ENCODE measurements at places on chromosomes 7 and 10.

DNA sequence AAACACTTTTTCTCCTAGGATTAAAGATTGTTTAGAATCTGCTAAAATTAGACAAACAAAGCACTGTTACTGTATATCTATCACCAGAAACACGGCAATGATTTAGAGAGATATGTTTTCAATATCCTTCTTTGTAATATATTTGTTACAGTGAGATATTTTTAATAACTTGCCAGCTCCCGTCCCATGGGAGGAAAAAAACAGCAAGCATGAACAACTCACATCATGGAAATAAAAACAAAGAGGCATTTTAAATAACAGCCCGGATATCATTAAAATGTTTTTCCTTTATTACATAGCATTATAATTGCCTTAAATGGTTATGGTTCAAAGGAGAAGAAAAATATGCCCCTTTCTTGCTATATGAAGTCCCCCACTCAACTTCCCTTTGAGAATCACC, 272.1 kb downstream of the BMPER start:
- no peak for DNase-seq

GRCh38 chr7:30530373-30530772, 25.7 kb upstream of the GGCT start:
- no peak for DNase-seq

- DNase-seq = no peak
Observed at GRCh38 chr10:97919012-97919411, 69.4 kb downstream of the GOLGA7B start.

GRCh38 chr7:3138997-3139396, 95.3 kb upstream of the CARD11 start:
- DNase-seq = no peak

DNA sequence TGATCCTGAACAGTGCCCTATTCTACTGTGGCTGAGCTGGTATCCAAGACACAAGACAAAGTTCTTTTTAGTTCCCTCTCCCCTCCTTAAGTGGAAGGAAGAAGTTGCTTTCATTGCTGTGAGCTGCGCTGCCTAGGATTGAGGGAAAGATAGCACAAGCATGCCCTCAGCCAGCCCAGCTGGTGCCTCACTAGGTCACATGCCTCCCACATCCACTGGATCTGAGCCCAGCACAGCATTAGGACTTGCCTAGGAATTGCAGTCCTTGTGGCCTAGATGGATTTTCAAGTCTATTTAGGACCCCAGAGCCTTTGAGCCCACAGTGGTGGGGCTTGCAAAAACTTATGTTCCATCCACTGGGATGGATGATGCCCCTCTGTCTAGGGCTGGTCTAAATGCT, 214.2 kb downstream of the ZNF248 start:
- DNase-seq = no peak

DNA sequence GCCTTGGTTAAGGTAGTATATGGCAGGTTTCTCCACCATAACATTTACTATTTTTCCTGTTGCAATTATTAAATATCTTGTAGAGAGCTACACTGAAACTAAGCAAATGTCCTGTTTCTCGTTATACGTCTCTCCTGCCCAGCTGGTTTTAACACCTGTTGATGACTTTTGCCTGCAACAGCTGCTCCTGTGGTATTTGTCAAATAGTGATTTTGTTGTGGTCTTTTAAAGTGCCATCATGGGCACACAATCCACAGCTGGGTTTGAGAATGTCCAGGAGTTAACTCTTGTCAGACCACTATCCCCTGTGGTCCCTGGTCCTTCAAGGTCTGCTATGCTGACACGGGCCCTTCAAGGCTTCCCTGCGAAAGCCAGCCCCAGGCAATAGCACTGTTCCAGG, 24.9 kb upstream of the SEC61G start:
- DNase-seq = no peak

DNA sequence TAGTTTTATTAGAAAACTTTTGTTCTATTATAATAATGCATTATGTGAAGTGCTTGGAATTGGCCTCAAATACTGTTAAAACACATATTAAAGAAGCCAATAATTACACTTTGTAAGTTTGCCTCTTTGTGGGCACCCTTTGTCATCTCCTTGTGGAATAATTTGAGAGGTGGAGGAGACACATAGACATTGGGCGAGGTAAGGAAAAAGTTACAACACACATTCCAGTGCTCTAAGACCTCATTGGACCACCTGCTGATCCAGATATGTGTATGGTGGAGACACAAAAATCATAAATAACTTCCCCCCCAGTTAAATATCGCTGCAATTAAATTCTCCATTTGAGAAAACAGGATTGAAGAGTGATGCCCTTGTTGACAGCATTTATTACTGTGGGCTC, 511.8 kb downstream of the GFRA1 start:
- no peak for DNase-seq

DNA sequence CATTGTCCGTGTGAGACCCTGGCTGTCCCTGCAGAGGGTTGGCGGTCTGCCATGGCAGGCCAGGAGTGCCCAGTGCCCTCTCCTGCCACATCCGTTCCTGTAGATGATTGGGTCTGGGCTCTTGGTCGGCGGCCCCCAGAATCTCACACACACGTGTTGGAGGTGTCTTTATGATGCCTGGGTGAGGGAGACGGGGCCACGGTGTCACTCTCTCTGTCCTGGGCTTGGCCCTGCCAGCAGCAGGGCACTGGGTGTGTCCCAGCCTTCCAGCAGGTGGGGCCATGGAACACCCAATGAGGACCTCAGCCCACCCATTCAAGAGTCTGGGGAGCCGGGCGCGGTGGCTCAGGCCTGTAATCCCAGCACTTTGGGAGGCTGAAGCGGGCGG, 30.2 kb downstream of the UNC5B start:
- DNase-seq = no peak

DNA sequence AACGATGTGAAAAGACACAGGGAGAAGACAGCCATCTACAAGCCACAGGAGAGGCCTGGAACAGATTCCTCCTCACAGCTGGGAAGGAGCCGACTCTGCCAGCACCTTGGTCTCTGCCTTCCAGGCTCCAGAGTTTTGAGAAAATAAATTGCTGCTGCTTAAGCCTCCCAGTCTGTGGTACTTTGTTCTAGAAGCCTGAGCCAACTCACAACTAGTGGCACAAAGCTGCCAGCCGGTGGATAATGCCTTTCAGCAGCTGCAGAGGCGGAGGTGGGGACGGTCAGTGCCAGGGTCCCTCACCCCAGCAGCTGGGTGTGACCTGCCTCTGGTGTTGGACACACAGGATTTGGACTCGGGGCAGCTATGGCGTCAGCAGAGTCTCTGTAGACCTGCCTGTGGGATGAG, 255.4 kb upstream of the PITRM1 start:
- no peak for DNase-seq

- DNase-seq = no peak
Observed at GRCh38 chr7:115349635-115350034, 427.7 kb downstream of the MDFIC start.

DNA sequence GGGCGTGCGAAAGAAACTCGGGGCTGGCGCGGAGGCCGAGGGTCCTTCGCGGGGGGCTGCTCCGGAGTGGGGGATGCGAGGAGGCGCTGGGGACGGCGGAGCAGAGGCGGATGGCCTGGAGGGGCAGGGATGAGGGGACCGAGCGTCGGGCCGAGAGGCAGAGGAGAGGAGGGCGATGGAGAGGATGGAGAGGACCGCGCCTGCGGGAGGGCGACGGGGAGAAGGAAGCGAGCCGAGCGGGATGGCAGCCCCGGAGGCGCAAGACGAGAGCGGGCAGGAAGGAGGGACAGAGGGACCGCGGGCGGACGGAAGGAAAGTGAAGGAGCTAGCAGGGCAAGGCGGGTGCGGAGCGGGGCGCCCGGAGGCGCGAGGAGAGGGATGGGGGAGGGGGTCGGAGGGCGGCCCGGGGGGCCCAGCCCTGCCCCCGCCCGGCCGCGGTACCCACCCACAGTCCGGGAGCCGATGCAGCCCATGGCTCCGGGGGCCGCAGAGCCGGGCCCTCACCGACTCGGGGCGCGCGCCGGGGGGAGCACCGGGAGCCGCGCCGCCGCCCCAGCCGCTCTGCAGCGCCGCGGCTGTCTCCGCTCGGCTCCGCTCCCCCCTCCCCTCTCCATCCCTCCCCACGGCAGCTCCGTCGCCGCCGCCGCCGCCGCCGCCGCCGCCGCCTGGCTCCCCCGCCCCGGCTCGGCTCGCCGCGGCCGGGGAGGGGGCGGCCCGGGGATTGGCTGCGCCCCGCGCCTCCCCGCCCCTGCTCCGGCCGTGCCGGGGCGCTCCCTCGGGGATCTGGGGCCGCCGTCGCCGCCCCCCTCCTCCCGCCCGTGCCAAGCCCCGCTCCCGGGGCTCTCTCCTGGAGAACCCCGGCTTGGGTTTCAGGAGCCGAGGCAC, at the start of gene FAM131B:
Gene FAM131B, minus strand, starts transcription at position 583 of the 885 bp plus-strand sequence. Its CDS starts 110 bp downstream, at position 473.
- peak; percentile 57 for DNase-seq

GRCh38 chr10:128084364-128084763, 41.9 kb downstream of the MKI67 start:
- no peak for DNase-seq

DNA sequence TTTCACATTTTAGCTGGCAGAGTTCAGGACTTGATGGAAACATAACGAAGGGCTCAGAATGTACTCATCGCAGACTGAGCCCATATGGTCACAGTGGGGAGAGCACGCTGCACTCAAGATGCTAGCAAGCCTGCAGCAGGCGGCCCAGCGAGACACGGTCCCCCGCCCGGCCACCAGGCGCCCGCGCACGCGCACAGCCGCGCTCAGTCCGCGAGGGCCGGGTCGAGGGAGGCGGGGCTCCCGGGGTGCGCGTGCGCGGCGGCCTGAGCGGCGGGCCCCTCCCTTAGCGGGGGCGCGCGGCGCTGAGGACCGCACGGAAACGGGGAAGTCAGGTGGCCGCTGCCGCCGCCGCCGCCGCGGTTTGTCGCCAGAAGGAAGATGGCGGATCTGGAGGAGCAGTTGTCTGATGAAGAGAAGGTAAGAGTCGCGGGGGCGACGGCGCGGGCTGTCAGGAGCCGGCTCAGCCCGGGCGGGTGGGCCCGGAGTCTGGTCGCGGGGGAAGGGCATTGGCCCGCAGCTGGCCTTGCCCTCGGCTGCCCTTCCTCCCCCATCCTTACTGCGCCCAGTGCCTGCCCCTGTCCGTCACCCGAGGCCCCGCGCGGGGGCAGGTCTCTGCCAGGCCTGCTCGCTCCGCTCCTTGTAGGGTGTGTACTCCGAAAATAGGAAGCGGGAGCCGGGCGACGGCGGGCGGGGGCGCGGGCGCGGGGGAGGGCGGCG, at the start of gene CAPZA2:
Gene CAPZA2, plus strand, starts transcription at position 354 of the 717 bp plus-strand sequence. Its CDS starts 25 bp downstream, at position 379.
- peak; percentile 98 for DNase-seq

DNA sequence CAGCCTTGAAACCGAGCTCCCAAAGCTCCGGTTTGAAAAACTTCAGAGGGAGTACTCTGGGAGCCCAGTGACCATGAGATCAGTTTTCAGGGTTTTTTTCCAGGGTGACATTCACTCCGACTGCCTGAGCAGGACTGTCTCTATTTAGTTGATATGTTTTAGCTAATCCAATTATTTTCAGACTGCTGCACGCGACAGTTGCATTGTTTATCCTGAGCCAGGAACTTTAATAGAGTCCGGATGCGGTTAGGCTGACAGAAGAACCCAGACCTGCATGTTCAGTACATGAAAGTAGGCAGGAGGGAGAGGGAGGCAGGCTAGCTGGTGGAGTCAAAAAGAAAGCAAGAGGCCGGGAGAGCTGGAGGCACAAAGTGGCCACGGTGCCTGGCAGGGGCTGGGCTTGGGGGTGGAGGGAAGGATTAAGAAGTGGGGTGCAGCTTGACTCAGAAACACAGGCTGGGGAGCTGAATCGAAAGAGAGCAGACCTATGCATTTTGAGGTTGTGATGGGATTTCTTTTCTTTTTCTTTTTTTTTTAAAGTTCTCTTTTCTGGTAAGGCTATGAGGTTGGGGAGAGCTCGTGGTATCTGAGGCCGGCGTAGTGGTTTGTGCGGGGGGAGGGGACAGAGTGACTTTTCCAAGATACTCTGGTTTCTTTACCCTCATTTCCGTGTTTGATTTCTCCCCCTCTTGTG, 5.7 kb downstream of the GATA3 start:
- DNase-seq = no peak

GRCh38 chr7:73622909-73623797, 1.2 kb downstream of the MLXIPL start:
- DNase-seq = no peak

- peak; percentile 44 for DNase-seq
Observed at GRCh38 chr10:52004342-52004949, 305.1 kb upstream of the CSTF2T start.

- DNase-seq = no peak
Observed at GRCh38 chr7:78912781-78913180, 540.7 kb downstream of the MAGI2 start.

GRCh38 chr7:139618482-139619366, 95.2 kb downstream of the CLEC2L start:
- DNase-seq = peak; percentile 42

- no peak for DNase-seq
Observed at GRCh38 chr10:16199216-16199615, 237.6 kb upstream of the PTER start.

DNA sequence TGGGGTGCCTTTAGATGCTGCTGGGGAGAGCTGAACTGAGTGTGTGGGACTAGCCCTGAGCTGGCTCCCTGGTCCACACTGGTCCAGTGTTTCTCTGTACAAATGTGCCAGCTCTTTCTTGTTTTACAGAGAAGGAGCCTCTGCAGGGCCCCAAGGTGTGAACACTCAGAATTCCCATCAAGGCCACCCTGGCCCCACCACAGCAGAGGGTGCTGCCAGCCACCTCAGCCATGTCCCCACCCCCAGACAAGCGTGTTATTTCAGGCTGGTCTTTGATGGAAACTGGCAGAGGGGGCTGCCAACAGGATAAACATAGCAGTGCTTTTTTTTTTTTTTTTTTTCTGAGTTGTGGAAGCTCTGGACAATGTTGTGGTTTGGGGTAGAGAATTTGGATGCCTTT, 68.5 kb upstream of the LRRC18 start:
- no peak for DNase-seq

DNA sequence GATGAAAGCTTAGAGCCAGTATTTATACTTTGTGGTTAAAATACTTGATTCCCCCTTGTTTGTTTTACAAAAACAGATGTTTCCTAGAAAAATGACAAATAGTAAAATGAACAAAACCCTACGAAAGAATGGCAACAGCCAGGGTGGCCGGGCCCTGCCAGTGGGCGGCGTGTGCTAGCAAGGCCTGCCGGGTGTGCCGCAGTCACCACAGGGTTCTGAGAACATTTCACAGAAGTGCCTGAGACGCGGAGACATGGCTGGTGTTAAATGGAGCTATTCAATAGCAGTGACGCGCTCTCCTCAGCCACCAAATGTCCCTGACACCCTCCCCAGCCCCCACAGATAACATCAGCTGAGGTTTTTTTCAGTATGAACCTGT, 14.5 kb downstream of the GPR146 start:
- DNase-seq = no peak

DNA sequence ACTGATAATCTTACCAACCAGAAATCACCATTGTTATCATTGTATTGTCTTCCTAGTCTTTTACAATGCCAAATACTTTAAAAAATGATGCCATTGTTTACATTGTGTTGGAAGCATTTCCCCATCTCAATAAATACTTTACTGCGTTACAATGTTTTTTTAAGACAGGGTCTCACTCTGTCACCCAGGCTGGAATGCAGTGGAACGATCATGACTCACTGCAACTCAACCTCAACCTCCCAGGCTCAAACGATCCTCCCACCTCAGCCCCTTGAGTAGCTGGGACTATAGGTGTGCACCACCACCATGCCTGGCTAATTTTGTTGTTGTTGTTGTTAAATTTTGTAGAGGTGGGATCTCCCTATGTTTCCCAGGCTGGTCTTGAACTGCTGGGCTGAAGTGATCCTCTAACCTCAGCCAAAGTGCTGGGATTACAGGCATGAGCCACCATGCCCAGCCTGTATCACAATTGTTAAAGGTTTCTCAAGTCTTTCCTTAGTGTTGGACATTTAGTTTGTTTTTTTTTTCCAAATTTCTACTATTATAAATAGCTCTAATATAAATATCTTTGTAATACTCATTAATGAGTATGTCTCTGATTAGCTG, 13.5 kb downstream of the LRMDA start:
- DNase-seq = no peak

All from hepatic stellate cell (primary cell).